ENCODE measurements at places on chromosomes 11 and 22. TPM values are rescaled to one million over a fixed set of nuclear protein-coding genes. Genes with fewer than 3 reads are reported as not detected.

- DNase-seq: no peak
Measured at GRCh38 chr11:11108026-11108425, 245.0 kb downstream of the CSNK2A3 start.

Gene BAIAP2L2
- total RNA-seq: 63.3 TPM

- no peak for DNase-seq
Measured at GRCh38 chr11:115578275-115578674, 74.1 kb upstream of the CADM1 start.

- no peak for DNase-seq
Measured at GRCh38 chr11:41118521-41118920, 340.9 kb downstream of the LRRC4C start.

DNA sequence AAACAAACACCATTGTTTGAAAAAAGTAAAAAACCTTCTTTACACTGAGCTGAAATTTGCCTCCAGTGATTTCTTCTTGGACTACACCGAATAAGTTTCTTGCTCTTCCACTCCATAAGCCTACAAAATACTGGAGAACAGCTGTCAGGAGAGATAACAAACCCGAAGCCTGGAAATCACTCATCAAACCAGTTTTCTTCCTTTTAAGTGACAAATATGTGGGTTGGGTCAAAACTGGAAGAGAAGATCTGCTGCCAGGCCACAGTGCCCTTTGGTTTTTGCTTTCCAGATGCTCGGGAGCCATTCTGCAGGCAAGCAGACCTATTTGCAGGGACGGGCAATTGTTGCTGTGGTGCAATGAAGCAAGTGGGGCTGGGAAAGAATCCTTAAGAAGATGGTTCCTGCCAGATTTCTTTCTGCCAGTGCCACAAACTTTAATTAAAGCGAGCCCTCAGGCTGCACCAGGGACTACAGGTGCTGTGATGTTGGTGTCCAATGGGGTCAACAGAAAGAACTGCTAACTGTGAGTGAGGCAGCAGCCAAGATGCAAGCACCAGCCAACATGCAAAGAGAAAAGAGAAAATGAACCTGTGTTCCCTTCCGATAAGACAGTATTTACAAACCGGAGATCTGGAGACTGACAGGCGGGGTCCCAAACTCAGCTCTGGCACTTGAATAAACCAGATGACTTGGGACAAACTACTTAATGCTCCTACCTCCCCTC lies 44.8 kb upstream of the SMCO4 start:
- no peak for DNase-seq

Gene KCTD14
- total RNA-seq: 12.8 TPM

DNA sequence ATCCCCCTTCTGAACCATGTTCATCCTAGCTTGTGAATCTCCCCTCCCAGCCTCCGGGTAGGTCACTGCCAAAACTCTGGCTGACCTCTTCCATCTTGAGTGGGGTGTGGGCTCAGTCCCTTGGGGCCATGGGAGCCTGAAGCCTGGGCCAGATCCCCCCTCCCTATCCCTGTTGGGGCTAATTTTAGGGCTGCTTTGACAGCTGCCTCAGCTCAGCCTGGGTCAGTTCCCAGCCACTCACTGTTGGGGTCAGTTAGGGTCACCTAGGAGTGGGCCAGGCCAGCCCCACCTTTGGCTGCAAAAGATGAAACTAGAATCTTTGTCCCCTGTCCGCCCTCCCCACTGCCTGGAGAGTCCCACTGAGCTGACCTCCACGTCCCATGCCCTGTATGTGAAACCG lies 29.8 kb upstream of the P2RY2 start:
- DNase-seq: no peak

DNA sequence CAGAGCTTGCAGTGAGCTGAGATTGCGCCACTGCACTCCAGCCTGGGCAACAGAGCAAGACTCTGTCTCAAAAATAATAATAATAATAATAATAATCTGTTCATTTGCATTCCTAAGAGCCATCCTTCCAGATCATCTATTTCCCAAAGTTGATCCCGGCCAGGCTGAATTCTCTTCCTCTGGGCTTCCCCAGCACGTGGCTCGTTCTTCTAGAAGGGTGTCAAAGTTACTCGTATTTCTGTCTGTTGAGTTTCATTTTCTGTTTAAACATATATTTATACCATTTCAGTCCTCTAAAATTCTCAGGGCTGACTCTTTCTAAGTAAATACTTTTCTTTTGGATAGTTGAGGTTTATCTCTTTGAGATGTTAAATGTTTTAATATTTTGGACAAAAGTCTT lies 4.8 kb upstream of the JHY start:
- no peak for DNase-seq

Gene CLDN5
- total RNA-seq: not detected

GRCh38 chr11:113649311-113649710 lies 56.8 kb downstream of the TMPRSS5 start:
- no peak for DNase-seq

- no peak for DNase-seq
Measured at GRCh38 chr11:59654893-59655292, 13.9 kb downstream of the PATL1 start.

Gene MMP26
- 0.43 TPM for total RNA-seq

DNA sequence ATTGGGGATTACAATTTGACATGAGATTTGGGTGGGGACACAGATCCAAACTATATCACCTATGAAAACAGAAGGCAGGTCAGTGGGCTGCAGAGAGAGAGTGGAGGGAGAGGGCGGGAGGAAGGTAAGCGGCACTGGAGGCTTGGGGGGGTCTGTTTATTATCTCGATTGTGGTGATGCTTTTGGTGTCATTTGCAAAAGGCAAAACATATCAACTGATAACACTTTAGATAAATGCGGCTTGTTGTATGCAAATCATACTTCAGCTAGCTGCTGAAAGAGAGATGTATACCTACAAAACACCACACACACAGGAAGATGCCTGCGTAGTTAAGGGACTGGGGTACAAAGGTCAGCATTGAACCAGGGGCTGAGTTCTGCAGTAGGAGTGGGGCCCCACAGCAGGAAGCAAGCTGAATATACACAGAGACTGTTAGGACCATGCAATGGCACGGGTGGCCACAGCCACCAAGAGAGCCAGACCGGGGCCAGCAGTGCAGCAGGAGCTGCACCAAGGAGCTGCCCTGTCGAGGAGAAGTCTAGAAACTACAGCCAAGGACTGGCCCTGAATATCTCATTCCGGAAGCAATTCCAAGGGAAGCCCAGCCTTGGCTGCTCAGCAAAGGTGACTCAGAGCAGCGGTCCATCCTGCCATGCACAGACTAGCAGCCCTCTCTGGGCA lies 23.8 kb upstream of the TOLLIP start:
- DNase-seq: peak; percentile 69

- DNase-seq: no peak
Measured at GRCh38 chr11:32899438-32899837, 6.8 kb downstream of the QSER1 start.

GRCh38 chr11:75493626-75494025 lies 32.1 kb downstream of the GDPD5 start:
- no peak for DNase-seq

GRCh38 chr11:2156416-2157182 lies 4.4 kb downstream of the INS start:
- peak; percentile 71 for DNase-seq

- peak; percentile 44 for DNase-seq
Measured at GRCh38 chr11:105719073-105719822, 109.4 kb downstream of the GRIA4 start.

Gene DNAJB7
- total RNA-seq: not detected

DNA sequence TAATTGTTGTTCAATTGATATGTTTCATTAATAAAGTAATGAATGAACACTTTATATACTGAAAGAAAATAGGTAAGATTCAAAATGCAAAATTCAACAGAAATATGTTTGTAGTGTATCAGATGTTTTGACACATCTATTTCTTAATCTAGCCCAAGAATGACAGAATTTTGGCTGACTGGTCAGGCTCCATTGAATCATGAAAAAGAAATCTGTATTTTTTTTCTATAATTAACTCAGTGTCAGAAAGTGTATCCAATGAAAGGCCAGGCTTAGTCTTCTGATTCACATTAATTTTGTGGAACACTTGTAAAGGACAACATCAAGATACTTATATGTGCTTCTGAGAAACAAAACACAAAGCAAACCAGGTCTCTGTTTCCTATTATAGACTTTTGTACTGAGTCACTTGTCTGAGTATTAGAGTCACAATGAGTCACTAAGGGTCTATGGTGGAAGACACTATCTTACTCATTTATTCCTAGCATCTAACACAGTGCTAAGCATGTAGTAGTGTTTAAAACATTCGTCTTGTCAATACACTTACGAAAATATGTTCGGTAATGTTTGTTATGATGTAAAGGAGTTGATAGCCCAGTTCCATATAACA lies 297.7 kb upstream of the CCDC90B start:
- DNase-seq: no peak

DNA sequence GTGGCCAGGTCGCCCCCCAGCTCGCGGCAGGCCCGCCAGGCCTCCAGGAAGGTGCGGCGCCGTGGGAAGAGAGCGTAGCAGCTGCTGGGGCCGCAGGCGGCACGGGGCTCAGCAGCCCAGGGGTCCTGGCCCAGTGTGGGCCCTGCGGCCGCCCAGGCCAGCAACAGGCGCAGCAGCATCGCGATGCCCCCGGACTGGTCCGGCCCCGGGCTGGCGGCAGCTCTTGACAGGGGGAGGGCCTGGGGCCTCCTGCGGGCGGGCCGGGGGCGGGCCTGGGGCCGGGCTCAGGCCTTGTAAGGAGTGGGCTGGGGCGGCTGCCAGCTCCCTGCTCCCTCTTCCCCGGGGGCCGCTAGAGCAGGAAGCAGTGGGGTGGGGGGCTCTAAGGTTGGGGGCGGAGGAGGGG lies at the start of gene CD248:
CD248 (minus strand) TSS at position 196 of the 403 bp plus-strand sequence; CDS start at position 179, 17 bp downstream.
- DNase-seq: no peak

Gene OOSP4A
- not detected for total RNA-seq

Gene SGSM1
- not detected for total RNA-seq

- DNase-seq: no peak
Measured at GRCh38 chr22:32306561-32306960, 51.1 kb upstream of the RFPL3 start.

DNA sequence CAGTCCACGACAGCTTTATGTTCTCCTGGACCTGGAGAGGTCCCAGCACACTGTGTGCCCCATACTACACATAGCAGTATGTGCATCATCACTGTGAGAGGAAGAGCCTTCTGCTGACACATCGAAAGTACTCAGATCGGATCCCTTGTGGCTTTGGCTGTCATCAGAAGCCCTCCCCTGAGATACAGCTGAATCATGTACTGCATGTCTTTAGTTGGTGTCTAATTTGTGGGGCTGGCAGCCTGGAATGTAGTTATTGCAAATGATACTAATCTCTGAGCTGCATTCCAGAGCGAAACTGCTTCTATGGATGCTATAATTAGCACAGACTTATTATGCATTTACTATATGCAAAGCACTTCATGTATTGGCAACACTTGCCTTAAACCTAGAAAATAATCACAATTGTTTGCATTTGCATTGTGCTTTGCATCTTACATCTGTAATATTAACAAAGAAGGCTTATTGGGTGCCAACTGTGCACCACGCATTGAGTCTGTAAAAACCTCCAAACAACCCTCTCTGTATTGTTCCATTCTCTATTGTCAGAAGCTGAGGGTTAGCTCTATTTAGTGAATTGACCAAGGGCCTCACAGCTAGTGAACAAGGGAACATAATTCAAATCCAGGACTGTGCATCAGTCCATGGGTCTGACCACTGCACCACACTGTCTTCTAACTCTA lies 89.2 kb upstream of the CRTAM start:
- DNase-seq: peak; percentile 67

Gene HORMAD2
- not detected for total RNA-seq

Gene TMPRSS13
- total RNA-seq: not detected

DNA sequence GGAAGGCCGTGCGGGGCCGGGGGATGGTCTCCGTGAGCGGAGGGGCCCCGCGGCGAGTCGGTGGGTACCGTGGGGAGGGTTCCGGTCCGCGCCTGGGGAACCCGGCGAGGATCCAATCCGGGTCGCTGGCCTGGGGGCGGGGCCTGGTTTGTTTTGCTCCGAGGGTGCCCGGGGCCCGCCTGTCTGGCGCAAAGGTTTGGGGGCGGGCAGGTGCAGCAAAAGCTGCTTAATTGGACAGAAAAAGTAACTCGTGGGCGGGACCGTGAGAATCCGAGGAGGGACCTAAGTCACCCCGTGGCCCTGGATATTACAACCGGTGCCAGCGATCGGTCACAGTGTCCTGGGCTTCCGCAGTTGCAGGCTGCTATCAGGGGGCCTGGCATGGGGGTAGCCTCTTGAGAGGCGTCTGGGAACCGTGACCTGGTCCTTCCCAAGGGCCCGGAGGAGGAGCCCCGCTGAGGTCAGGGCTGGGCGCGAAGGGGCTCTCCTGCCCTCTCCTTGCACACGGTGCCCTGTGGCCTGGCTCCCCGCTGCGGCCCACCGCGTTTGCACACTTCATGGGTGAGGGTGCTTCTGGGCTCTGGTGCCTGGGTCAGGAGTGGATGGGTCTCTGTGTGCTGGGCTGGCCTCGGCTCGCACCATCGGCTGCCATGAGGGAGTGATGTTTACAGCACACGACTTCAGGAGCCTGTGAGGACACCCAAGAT lies 1.4 kb downstream of the PNPLA2 start:
- DNase-seq: peak; percentile 82

Gene LMO2
- total RNA-seq: not detected

- DNase-seq: peak; percentile 73
Measured at GRCh38 chr11:18384157-18384641, 10.2 kb upstream of the LDHA start.

DNA sequence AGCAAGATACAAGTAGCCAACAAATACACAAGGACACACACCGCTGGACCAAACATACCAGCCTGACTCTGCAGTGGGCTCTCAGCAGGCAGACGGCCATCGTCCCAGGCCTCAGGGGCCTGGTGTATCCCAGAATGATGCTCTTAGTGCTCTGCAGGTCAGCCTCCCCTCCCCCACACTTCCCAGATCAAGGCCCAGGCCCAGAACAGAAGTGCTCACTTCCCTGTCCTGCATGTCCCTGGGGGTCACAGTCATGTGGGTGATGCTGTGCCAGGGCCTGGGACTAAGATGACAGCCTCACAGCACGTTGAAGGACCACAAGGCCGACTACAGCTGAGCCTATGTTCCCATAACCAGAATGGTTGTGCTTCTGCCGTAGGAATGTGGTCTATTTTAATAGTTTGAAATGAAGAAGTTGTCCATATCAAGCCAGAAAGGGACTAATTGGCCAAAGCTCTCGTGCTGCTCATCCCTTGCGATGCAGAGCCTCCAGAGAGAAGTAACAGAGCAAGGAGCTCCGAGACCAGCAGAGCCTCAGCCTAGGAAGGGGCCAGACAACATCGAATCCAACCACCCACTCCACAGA lies 48.6 kb downstream of the GAB4 start:
- DNase-seq: no peak

- no peak for DNase-seq
Measured at GRCh38 chr11:102791271-102792036, 6.5 kb downstream of the MMP1 start.

DNA sequence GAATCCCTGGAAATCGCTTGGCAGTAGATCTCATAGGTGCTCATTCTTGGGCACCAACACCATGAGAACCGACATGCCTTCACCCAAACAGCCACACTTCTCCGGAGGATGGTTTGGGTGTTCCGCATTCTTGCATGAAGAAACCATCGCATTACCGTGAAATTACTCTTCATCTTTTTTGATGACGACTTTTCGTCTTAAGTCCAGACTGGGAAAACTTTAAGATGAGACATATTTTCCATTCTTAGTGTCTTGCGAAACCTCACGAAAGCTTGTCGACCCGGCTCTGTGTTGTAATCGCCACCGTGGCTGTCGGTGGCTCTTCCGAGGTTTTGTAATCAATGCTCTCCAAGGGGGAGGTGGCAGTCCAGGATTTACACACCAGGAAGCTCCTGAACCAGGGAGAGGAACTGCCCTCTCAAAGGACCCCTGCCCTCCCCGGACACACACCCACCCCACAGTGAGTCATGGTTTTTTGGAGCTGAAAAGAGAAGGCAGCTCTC lies 1.7 kb downstream of the TOM1 start:
- peak; percentile 83 for DNase-seq
